Mesenteric fat pad (tissue), 1 donor: ENCODE measurements at places on chromosomes 7 and 10. TPM values are rescaled to one million over a fixed set of nuclear protein-coding genes. Genes with fewer than 3 reads are reported as not detected.

- no peak for DNase-seq
Measured at GRCh38 chr10:74451127-74451829, 300.3 kb downstream of the ADK start.

DNA sequence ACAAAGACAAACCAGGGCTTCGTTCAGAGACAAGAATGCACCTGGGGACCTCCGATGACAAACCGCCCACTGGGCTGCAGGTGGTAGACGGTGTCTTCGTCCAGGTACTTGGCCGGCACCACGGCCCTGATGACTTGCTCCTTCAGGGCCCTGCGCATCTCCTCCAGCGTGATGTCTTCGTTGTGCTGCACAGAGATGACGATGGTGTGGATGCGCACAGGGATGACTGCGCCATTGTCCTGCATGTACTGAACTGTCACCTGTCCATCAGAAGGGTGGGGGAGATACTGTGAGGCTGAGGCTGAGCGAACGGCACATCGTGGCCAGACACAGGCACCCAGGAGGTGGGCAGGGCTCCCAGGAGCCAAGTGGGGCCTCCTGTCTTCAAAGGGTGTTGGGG is 13.1 kb downstream of the MAT1A start:
- no peak for DNase-seq

GRCh38 chr7:26624839-26625238 is 239.6 kb downstream of the SKAP2 start:
- DNase-seq: peak; percentile 73

DNA sequence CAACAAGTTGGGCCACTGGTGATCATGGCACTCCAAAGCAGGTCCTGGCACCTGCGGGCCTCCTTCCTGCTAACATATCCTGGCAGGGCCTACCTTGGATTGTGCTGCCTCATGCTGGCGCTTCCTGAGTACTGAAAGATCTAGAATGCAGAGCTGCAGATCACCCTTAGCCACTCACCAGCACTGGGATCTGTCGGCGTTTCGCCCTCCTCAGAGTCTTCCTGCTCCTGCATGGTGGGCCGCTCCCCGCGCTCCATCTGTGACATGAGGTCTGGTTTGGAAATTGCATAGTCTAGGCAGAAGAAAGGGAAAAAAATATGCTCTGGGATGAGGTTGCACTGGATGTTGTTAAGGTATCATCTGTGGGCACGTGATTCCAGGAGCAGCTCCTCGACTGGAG is 10.0 kb downstream of the ZNF777 start:
- DNase-seq: no peak

- no peak for DNase-seq
Measured at GRCh38 chr10:30456266-30456665, 22.3 kb downstream of the MAP3K8 start.

DNA sequence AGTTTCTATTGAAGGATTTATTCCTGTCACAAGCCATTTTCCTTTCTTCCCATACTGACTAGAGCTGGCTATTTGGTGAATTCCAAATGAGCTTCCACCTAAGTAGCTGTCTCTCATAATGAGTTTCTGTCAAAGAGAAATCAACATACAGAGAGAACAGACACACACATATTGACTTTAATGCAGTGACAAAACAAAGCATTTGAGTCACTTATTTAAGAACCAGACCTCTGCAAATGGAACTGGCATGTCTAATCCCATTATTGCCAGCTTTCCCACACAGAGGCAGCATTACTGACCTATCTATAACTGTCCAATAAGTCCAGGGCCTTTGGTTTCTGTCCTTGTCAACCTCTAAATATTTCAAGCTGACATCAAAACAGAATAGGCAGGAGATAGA is 179.3 kb upstream of the CSTF2T start:
- no peak for DNase-seq

DNA sequence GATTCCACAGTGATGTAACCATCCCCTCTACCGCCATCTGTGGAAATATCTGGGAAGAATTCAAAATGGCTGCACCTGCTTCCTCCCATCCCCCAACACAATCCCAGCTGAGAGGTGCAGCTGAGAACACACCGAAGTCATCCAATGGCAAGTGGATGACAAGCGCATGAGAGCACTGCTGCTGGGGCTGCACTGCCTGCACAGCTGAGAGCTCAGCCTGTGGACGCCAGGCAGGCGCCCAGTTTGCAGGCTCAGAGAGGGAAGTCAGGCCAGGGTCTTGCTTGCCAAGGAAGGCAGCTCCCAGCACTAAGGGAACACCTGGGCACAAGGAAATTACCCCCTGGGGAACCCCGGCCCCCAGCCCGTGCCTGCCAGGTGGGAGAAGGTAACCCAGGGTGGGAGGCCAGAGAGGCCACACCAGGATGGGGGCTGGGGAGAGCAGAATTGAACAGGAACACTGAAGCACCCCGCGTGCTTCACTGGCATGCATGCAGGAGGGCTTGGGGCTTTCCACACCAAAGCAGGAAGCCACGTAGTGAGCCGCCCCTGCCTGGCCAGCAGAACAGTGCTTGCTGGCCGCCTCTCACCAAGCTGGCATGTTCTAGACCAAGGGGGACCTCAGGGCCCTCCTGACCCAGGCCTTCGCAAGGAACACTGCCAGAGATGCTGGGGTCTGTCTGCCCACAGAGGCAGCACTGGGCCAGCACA is 46.2 kb downstream of the FAM53B start:
- no peak for DNase-seq

DNA sequence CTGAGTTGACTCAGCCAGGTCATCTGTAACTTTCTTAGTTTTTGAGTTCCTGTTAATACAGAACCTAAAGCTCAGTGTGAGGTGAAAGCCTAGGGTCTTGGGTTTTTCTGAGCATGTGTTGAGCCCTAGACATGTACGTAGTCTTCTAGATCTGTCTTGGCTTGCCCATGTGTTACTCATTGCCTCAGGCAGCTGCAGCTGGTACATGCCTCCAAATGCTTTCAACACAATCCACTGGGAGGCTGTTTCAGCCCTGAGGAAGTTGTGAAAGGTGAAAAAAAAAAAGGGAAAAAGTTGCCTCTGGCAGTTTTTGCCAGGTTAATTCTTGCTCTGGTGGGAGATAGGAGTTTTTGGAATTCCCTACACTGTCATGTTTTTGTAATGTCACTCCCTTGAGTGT is 134.6 kb downstream of the RNF216 start:
- no peak for DNase-seq

GRCh38 chr10:22017283-22018020 is 13.9 kb upstream of the DNAJC1 start:
- no peak for DNase-seq

- DNase-seq: no peak
Measured at GRCh38 chr10:79306644-79307220, 40.5 kb upstream of the PPIF start.

- no peak for DNase-seq
Measured at GRCh38 chr10:114683593-114683992, 25.5 kb upstream of the ABLIM1 start.

GRCh38 chr7:7812112-7812511 is 93.7 kb upstream of the RPA3 start:
- no peak for DNase-seq

The RPEL1 gene
- not detected for total RNA-seq

The PKD2L1 gene
- total RNA-seq: 0.39 TPM

The PWWP2B gene
- total RNA-seq: 30.4 TPM

The ATOH7 gene
- total RNA-seq: not detected
